ENCODE measurements at places on chromosomes 4 and X.

GRCh38 chr4:56828784-56829535 lies 7.5 kb upstream of the SPINK2 start:
- no peak for DNase-seq

DNA sequence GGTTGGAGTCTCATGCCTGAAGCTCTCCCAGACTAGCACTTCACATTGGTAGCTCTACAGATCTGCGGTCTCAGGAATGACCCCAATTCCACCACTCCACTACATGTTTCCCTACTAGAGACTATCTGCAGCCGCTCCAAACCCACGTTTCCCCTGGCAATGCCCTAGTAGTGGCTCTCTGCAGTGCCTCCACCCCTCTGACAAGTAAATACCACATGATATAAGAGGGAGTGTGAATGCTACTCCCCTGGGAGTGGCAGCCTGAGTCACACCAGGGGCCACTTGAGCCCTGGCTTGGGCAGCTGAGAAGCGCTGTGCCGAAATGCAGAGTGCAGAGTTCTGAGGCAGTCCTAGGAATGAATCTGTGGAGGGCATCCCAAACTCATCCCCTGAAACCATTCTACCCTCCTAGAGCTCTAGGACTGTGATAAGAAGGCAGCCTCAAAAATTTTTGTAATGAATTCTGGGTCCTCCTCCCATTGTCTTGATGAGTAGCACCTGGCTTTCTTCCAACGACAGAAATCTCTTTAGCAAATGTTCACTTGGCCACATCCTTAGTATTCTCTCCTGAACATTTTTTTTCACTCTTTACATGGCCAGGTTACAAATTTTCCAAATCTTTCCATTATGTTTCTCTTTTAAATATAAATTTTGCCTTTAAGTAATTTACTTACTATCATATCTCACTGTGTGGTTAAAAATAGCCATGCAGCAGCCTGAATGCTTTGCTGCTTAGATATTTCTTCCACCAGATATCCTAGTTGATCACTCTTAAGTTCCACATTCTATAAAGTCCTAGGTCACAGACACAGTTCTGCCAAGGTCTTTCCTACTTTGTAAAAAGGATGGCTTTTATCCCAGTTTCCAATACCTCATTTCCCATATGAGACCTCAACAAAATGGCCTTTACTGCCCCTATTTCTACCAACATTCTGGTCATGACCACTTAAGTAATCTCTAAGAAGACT lies 160.2 kb upstream of the CPEB2 start:
- no peak for DNase-seq

- no peak for DNase-seq
Measured at GRCh38 chr4:115944146-115944905, 830.9 kb upstream of the NDST4 start.

- DNase-seq: no peak
Measured at GRCh38 chrX:150506486-150506885, 61.9 kb upstream of the MTM1 start.

GRCh38 chrX:42536286-42536685 lies 241.7 kb downstream of the PPP1R2C start:
- DNase-seq: no peak

DNA sequence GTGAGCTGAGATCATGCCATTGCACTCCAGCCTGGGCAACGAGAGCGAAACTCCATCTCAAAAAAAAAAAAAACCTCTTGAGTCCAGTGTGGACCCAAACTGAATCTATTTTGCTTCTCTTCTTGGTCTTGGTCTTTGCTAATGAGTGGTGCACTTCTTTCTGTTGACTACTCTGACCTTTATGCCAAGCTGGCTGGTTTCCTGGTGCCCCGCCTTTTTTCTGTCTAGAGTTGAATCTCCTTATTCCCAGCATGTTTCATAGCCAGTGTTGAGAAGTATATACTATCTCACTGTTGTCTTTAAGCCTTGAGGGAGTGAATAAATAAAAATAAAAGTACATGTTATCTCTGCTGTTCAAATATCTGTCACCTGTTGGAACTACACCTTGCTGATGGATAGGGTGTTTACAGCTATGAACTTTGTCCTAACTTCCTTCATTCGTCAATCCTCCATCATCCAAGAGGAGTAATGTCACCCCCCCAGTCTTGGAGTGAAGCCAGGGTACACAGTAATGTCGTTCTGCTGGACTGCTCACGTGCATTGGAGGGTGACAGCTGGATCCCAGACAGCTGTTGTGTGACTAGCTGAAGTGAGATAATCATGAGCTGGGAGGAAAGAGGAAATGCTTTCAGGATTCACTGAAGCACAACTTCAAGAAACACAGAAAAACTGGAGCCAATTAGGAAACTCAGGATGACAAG lies 99.3 kb upstream of the PRKG2 start:
- no peak for DNase-seq

DNA sequence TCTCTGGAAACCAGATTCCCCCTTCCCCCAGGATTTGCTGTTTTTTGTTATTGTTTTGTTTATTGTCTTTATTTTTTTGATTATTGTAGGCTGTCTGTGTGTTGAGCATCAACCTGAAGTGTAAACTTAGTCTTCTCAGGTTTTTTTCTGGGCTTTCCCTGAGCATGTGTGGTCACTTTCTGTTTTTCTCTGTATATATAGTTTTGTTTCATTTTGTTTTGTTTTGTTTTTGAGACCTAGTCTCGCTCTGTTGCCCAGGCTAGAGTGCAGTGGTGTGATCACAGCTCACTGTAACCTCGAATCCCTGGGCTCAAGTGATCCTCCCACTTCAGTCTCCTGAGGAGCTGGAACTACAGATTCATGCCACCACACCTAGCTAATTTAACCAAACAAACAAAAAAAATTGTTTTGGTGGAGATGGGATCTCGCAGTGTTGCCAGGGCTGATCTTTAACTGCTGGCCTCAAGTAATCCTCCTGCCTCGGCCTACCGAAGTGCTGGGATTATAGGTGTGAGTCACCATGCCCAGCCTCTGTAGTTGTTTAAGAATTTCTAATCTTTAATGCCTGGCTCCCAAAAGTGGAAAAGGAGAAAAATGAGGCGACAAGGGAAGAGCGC lies 9.1 kb downstream of the IL13RA1 start:
- DNase-seq: no peak

DNA sequence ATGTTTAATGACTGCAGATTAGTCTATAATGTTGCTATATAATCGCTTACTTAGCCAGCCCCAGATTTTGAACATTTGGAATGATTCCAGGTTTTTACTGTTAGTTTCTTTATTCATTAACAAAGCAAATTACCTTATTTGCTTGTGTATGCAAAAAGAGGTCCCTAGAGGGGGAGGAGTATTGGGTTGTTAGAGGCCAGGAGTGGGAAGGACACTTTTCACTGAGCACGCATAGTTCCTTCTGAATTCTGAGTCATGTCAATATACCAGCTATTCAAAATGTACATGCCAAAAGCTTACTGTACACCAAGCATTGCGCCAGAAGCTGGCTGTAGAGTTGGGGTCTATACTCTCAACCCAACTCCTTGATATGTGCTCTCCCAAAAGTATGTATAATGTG lies 5.1 kb upstream of the DGAT2L6 start:
- DNase-seq: no peak

DNA sequence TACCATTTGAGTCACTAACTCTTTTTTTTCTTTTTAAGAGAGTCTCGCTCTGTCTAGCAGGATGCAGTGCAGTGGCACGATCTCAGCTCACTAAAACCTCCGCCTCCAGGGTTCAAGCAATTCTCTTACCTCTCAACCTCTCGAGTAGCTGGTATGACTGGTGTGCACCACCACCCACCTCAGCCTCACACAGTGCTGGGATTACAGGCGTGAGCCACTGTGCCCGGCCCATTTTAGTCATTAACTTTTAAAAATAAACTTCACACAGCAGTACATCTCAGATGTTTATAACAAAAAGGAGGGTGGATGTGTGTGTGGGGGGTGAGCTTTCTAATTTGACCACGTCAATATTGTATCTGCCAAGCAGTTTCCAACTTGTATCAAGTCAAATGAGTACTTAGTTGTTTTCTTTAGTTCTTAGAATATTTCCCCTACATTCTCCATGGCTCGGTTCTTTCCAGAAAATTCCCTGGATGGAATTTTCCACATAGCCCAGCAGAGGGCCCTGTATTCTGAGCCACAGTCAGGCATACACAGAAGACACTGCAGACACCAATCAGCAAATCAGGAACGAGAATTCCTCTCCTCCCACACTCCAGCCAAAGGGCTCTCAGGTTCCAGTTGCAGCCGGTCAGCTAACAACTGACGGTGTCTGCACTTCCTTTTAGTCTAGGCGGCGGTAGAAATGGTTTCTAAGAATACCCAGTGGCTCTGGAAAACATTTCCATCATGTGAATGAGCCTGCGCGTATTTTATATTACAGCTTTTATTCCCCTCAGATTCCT lies 20.1 kb upstream of the ARAF start:
- DNase-seq: peak; percentile 31

DNA sequence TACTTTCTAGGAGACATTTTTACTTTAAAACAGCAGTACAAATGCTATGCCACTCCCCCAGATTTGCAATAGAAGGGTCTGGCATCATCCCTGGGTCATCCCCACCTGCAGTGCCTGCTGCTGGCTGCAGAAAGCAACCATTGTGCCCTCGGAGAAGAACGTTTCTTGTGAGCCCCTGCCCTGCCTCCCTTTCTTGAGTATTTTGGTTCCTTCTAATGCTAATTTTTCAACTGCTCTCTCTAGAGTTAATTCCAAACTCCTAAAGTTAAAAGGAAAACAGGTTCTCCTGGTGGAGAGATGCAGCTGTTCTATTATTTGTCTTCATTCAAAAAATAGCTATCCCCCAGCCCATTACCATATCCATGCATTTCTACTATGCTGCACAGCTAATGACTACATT lies 107.1 kb downstream of the IDS start:
- no peak for DNase-seq

GRCh38 chrX:103503853-103504207 lies 15.5 kb downstream of the RAB40A start:
- DNase-seq: no peak
